Neuronal stem cell (in vitro differentiated cells): ENCODE measurements at places on chromosomes 1 and 21.

- DNase-seq, result no peak
These were observed 142.4 kb downstream of the CAMTA1 start for GRCh38 chr1:6927626-6928025.

GRCh38 chr1:234660536-234661316, 50.7 kb upstream of the IRF2BP2 start:
- DNase-seq, result no peak

DNA sequence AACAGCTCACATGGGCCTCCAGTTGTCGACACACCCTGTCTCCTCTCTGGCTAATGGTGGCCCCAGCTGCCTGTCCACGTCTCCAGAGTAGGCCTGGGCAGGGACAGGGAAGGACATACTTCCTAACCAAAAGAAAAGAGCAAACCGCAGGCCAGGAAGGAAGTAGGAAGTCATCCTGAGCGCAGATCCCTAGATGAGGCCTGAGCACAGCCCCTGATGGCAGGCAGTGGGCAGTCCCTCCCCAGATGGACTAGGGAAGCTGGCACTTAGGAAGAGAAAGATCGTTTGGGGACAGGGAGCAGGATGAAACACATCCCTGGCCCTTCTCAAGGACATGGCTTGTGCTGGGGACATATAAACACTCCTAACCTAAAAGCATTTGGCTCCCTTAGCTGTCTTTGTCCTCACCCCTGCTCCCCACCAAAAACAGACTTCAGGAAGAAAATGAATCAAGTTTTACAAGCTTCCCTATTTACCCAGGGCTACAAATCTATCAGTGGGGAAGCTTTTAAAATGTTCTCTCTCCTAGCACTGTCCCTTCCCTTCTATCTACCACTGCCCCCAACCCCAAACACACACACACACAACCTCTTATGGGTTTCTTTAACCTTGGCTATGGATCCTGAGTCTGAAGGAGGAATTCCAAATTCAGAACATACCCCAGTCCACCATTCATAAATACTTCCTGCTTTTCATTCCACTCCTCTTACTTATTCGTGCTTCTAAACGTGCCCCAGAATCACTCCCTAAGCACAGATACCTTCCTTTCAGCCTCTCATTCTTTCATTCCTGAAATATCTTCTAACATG, 21.1 kb downstream of the SSBP3 start:
- DNase-seq, result no peak

DNA sequence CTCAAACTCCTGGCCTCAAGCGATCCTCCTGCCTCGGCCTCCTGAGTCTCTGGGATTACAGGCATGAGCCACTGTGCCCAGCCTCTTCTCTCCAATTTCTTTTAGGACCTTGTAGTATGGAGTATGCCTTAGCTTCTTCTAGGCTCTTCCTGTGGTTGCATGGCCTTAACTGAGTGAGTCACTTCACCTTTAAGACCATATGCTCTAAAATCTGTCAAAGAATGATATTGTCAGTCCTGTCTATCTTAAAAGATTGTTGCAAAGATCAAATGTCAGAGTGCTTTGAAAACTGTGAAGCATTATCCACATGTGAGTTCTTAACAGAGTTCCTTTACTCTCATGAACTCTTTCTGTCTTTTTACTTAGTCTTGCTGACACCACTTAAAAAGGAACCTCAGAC, 37.2 kb downstream of the ATP2B4 start:
- DNase-seq, result no peak

- no peak for DNase-seq
These were observed 15.4 kb downstream of the LIN9 start for GRCh38 chr1:226293553-226293920.

GRCh38 chr1:24707687-24708086, 37.6 kb upstream of the CLIC4 start:
- no peak for DNase-seq

- no peak for DNase-seq
These were observed 180.5 kb downstream of the OLFM3 start for GRCh38 chr1:101816262-101816661.

- DNase-seq, result no peak
These were observed 65.7 kb upstream of the FCGR2A start for GRCh38 chr1:161439280-161440232.
